DND-41 (cell line): ENCODE measurements at places on chromosomes 12 and 14.

DNA sequence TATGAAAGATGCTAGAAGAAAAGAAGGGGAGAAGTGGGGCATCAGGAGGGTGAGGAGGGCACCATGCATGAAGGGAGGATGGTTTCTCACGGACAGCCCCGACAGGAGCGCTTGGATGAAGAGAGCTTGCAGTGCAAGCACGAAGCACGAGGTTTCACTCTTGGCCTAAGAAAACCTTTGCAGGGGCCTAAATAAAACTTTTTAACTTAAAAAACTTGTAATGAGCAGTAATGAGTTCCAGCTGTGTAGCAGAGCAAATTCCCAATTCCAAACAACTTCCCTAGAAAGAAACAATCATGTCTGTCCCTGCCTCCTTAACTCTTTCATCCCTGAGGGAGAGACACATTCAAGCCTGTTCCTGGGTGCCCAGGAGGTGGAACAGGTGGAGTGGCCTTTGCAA lies 119.5 kb downstream of the PAH start:
- no peak for DNase-seq

- DNase-seq, result no peak
Measured at GRCh38 chr14:40656311-40656710, 950.4 kb upstream of the LRFN5 start.

GRCh38 chr14:83147006-83147405 lies 1613.4 kb upstream of the SEL1L start:
- DNase-seq, result no peak

- no peak for DNase-seq
Measured at GRCh38 chr12:19778172-19778571, 338.9 kb downstream of the AEBP2 start.

- peak; percentile 78 for DNase-seq
Measured at GRCh38 chr14:91173221-91173670, 59.4 kb downstream of the DGLUCY start.

- no peak for DNase-seq
Measured at GRCh38 chr14:81234278-81234677, 13.5 kb upstream of the GTF2A1 start.

DNA sequence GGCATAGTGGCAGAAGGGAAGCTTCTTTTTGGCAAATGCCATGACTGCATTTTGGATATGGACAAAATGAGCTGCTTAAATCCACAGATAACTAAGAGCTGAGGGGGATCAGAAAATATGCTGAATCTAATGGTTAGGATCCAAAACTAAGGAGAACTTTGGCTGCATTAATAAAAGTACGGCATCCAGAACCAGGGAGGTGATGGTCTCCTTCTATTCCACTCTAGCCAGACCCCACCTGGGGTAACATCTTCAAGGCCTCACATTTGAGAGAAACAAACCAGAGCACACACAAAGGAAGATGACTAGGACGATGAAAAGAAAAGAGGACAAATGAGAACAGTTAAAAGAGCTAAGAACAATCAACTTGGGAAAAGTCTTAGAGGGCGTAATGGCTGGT lies 27.6 kb downstream of the NT5DC3 start:
- DNase-seq, result no peak

GRCh38 chr12:67410667-67411067 lies 141.5 kb downstream of the CAND1 start:
- DNase-seq, result no peak

DNA sequence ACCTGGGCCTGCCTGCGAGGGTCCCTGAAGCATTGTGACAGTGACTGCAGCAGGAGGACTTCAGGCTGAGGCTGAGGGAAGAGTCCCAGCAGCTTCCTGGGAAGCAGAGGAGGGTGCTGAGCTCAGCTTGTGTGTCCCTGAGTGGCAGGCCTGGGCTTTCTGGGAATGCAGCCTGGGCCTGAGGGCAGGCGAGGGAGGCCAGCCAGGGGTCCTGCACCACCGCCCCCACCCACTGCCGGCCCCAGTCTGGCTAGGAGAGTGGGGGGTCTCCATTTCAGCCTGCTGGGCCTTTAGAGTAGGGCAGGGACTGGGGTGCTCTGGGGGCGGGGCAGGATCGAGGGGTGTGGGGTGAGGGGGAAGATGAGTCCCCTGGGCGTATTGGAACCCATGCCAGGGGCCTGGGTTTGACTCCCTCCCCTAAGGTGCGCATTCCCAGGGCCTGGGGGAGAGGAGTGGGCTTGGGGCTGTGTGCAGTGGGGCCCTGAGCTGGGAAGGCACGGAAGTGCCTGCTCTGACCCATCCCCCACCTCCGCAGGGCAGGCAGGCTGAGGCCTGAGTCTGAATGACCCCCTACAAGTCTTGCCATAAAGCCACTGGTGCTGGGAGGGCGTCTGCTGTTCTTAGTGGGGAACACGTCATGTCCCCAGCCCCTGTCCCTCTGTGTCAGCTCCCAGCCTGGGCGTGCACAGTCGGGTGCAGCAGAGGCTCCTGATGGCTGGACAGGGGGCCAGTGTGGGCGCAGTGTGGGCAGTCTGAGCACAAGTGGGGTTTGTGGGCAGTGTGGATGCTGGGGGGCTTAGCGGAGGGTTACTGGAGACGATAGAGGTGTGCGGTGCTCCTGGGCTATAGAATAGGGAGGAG lies 46.4 kb downstream of the KRT80 start:
- DNase-seq, result no peak

GRCh38 chr14:78637908-78638475 lies 467.8 kb downstream of the NRXN3 start:
- DNase-seq, result no peak

DNA sequence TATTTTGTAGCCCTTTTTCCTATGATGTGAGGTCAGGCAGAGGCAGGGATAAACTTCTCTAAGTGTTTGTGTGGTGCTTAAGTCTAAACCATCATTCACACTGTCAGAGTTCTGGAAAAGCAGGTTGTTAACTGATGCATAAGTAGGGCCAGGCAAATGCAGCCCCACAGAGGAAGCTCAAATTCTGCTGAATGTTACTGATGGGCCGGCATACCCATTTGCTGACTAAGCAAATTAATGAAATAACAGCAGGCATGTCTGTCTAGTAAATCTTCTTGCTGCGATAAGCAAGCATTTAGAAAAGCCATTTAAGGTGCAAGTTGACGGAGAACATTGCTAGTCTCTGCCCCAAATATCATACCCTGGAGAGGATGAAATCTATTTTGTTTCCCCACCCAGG lies 523.2 kb upstream of the CCDC196 start:
- no peak for DNase-seq
